Stimulated activated CD8-positive, alpha-beta memory T cell treated with anti-CD3 and anti-CD28 coated beads, Interleukin-4, amount 100 ng/mL, for 48 hours (primary cell): ENCODE measurements at places on chromosomes 12 and 14.

DNA sequence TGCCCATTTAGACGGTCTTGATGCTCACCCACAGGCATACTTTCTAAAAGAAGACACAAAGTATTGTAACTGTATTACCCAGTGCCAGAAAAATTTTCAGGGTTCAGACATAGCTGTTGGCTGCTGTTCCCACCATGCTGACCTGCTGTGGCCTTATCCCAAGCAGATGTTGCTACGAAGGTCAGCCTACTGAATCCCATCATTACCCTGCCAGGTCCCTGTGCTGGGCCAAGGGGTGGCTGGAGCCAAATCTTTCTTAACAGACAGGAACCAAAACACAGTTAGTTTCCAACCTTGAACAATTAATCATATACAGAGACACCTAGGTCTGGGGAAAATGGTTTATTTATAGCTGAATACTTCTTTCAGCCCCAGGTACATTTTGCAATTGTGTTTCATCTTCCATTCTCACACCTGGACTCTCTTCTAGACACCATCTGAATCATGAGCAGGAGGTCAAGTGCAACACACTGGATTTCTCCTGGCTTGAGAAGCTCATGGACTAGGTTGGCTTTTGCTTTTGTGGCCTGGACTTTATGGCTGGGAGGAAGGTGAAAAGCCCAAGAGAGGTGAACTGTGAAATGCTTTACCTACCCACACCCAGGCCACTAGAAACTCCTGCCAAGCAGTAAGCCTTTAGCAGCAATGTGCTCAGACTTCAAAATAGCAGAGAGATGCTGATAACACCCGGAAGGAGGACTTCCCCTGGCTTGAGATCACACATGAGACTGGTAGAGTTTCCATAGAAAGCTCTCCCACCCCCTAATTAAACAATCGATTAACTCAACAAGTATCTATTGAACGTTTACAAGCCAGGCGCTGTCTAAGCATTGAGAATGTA is 150.1 kb downstream of the SUDS3 start:
- DNase-seq, result no peak

DNA sequence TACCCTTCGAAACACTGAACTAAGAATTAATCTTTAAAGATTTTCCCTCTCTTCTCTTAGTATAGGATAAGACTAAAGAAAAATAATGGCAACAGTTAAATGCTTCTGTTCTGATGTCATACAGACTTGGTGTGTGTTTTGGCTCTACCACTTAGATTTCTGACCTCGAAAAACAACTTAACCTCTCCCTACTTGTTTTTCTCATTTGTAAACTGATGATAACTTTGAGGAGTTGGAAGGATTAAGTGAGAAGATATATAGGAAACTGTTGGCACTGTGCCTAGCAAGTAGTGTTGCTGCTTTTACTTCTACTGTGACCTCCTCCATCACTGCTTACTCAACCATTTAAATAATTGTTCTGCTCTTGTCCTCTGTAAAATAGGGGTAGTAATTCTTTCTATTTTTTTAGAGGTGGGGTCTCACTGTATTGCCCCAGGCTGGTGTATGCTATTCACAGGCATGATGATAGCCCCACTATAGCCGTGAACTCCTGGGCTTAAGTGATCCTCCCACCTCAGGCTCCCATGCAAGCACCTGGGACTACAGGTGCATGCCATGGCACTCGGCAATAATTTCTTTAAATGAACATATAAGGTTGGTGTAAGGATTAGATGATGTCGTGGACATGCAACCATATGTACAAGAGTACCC is 22.4 kb downstream of the PALS1 start:
- no peak for DNase-seq

DNA sequence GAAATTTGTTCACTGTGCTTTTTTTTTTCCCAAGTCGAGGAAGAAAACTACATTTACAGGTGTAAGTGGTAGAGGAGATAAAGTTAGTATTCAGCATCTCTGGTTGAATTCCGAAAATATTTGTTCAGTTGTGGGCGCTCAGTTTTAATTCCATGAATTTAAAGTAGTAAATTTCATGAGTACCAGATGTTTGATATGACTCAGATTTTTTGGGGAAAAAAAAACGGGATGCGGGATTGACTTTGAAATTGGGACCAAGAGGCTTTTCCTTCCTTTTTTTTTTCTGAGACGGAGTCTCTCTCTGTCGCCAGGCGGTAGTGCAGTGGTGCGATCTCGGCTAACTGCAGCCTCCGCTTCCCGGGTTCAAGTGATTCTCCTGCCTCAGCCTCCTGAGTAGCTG is 1.6 kb downstream of the TULP3 start:
- no peak for DNase-seq

DNA sequence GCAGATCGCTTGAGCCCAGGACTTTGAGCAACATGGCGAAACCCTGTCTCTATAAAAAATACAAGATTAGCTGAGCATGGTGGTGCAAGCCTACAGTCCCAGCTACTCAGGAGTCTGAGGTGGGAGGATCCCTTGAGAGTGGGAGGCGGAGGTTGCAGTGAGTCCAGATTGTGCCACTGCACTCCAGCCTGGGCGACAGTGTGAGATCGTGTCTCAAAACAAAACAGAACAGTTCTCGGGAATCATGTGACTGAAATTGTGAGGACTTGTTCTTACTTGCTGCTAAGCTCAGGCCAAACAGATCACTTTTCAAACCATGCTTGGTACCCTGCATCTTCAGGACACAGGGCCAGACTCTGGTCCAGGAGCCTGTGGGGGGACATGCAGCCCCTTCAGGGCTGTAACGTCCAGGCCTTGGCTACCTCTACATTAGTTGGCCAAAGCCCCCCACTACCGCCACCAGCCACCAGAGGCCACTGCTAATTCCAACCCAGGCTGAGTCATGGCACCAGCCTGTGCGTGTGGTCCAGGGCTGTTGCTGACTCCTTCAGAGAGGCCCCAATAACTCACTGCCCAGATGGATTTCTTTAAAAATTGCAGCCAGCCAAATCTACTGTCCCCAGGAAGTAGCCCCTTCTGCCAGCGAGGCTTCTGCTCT is 33.4 kb upstream of the SYNDIG1L start:
- peak; percentile 61 for DNase-seq

DNA sequence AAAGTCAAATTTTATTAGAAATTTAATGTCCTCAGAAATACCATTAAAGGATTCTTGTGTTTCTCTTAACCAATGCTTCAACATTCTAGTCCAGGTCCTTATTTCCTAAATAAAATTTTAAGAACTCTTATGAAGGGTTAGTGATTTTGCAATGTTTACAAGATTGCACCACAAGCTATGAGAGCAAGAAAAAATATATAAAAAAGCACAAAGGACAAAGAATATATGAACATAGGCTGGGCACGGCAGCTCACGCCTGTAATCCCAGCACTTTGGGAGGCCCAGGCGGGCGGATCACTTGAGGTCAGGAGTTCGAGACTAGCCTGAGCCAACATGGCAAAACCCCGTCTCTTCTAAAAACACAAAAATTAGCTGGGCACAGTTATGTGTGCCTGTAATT is 7.7 kb downstream of the RACGAP1 start:
- DNase-seq, result no peak

GRCh38 chr14:64293976-64294671 is at the start of gene ESR2:
ESR2 (minus strand) TSS chr14:64294371; CDS start chr14:64282985, 11,386 bp downstream.
- no peak for DNase-seq

DNA sequence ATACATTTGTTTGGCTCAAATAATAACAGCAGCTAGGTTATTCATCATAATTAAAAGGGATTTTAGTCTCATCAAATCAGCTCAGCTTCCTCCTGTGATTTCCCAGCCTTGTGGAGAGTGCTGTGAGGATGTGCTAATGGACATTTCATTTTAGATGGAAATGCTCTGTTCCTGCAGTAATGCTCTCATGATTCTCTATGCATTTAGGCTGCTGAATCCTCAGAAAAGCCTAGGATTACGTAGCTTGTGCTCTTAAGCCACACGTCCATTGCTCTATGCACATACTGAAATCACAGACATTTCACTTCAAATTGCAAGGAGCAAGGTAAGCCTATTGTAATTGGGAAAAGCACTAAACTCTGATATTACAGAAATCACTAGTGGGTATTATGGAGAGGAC is 226.6 kb upstream of the TMEM260 start:
- no peak for DNase-seq

DNA sequence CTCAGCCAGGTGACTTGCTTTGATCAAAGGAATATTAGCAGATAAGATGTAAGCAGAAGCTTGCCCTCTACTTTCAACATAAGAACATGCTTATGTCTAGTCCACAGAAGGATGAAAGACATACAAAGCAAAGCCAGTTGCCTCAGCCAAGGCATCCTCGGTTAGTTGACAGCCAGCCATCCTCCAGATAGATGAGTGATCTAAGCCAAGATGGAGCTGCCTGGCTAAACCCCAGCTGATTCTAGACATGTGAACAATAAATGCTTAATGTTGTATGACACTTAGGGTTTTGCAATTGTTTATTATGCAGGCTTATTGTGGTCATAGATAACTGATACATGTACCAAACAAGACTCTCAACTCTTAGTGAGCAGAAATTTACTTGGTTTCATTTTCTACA is 157.6 kb upstream of the TMTC2 start:
- no peak for DNase-seq

GRCh38 chr14:99378782-99379214 is 101.9 kb downstream of the SETD3 start:
- no peak for DNase-seq

GRCh38 chr14:64724578-64724930 is 20.3 kb downstream of the PLEKHG3 start:
- no peak for DNase-seq

DNA sequence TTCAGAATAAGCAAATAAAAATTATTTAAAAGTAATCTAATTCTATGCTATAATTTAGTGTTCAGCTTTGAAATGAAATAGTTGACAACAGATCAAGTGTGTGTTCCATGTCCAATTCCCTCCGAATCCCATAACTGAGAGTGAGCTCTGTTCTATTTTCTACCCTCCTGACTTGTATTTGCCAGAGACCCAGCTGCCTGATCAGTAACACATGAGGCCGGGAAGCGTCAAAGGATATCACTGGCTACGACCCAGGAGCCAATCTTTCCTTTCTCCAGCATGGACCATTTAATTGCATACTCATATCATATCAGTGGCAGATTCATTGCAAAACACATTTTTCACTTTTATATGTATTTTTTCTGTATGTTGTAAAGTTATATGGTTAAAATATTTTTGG is 108.8 kb upstream of the TSPAN8 start:
- DNase-seq, result no peak

GRCh38 chr12:16844875-16845274 is 238.9 kb upstream of the LMO3 start:
- no peak for DNase-seq

- DNase-seq, result no peak
Measured at GRCh38 chr14:95409477-95410272, 90.0 kb upstream of the CLMN start.

DNA sequence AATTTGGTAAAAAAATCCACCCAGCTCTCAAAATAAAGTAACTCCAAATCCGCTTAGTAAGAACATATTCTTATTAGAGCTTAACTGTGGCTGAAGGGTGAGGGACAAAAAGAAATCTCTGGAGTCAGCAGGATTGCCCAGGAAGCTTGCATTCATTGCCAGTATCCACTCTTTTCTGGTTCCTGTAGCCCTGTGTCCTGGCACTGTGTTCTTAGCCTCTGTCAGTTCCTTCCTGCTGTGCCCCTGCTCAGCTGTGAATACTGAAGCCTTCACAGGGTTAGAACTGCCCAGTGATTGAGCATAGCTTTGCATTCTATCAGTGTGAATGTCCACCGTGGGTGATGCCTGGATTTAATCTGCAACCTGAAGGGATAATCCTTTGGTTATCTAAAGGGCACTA is 266.9 kb upstream of the PELI2 start:
- DNase-seq, result no peak

GRCh38 chr12:67748743-67749040 is 100.1 kb downstream of the DYRK2 start:
- DNase-seq, result no peak

GRCh38 chr12:11814374-11814773 is 164.9 kb downstream of the ETV6 start:
- peak; percentile 31 for DNase-seq

DNA sequence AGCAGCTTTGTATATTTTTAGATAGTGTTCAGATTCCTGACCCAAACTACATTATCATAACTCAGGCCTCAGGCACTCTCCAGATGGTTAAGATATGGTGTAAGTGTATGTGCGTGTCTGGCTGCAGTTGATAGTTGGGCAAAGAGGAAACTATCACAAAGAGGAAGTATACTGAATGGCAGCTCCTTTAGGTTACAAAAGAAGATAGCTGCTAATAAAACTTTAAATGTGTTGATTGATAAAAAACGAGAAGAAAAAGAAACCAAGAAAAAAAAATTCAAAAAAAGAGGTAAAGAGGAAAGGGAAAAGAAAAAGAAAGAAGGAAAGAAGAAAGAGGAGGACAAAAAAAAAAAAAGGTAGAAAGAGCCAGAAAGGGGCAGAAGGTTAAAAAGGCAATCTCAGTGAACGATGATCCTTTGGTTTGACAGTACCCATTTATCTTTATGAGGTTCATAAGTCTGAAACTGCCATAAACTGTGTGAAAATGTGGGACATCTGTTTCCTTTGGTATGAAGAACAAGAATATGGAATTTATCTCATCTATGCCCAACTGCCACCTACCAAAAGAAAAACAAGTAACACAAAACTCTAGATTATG is 42.2 kb downstream of the TAOK3 start:
- DNase-seq, result no peak

- no peak for DNase-seq
Measured at GRCh38 chr14:58151133-58152013, 640 bp downstream of the ARMH4 start.

GRCh38 chr12:91877022-91877421 is 268.6 kb downstream of the BTG1 start:
- DNase-seq, result peak; percentile 82

DNA sequence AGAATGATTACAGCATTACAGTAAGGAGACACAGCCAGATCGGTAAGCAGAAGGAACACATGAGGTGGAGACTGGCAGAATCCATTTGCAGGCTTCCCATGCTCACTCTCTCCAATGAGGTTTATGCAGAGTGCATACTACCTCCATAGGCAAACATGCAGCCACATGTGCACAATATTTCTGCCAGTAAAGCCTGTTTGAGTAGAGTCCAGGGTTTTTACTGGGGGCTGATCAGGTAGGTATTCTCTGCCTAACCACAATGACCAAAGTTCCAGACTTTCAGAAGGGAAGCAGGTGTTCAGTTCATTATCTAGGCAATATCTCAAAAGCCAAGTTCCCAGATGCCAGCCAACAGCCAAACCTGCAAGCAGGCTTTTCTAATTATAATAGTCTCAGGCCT is 31.1 kb downstream of the INTS13 start:
- DNase-seq, result no peak

- DNase-seq, result no peak
Measured at GRCh38 chr12:114384739-114385138, 21.2 kb downstream of the TBX5 start.

DNA sequence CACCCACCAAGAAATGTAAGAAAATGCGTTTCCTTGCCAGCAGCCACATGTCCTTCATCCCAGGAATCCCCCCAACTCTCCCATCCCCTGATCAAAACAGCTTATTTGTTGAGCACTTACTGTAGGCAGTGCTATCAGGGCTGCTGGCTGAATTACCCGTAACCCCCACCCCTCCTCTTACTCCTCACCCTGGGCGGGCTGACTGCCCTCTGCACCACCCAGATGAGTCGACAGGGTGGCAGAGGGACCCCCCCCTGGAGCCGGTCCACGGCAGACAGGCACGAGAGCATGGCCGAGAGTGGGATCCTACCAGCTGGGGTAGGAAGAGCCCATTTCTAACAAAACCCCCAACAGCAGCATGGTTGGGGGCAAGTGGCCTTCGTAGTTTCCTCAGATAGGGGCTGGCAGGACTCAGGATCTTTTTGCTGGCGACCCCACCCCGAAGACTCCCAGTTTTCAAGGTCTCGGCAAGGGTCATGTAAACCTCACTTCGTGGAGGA is 1.1 kb upstream of the RHOF start:
- peak; percentile 60 for DNase-seq

- DNase-seq, result no peak
Measured at GRCh38 chr14:100031506-100032281, 33.5 kb upstream of the EVL start.
